ENCODE measurements at places on chromosomes 13 and 19.

DNA sequence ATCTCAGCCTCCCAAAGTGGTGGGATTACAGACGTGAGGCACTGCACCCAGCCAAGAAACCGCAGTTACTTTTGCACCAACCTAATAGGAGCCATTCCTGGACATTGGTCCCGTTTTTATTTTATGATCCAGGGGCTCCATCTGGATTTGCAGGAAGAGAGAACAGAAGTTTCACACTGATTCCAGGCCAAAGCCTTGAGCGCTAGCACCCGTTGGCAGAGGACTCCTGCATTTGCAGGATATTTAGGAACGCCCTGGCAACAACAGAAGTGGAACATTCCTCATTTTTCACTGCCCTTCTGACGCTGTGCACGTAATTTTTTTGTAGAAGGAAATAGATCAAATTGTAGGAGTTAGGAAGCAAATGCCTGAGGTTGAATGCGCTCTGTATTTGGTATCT lies 11.7 kb upstream of the SULT2A1 start:
- no peak for DNase-seq

- no peak for DNase-seq
Measured at GRCh38 chr13:44854313-44855060, 134.8 kb downstream of the NUFIP1 start.

GRCh38 chr19:30862876-30863275 lies 486.4 kb downstream of the TSHZ3 start:
- no peak for DNase-seq

- no peak for DNase-seq
Measured at GRCh38 chr13:26095338-26095737, 43.5 kb upstream of the SHISA2 start.

DNA sequence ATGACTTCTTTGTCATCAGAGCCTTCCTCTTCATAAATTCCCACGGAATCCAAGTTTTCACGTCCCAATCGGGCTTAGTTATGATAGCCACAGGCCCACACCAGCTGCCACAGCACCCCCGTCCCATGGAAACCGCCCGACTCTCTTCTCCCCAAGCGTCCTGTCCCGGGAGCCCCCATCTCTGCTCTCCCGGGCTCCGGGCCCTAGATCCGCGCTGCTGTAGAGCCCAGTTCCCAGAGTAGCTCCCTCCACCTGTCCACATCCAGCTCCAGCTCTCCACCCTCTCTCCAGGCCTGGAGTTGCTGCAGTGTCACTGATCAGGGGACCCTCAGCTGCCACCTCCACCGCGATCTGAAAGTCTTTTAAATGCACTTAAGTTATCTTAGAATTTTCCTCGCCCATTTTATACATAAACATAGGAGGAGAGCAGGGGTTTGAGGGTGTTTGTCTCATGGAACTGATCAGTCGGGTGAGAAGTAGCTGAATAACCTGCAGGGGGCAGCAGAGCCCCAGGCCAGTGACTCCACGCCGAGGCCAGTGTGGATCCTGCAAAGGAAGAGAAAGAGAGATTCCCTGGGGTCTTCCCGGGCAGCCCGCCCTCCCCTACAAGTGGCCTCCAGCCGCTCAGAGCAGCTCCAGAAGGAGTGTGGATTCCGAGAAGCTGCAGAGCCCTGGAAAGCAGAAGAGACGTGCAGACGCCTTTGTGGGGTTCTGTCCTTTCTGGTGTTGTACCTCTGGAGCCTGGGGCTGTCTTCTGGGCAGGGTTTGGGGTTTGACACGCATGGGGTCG lies 1.1 kb upstream of the ZNF763 start:
- peak; percentile 53 for DNase-seq

GRCh38 chr19:9586764-9587163 lies 2.5 kb upstream of the ZNF121 start:
- peak; percentile 70 for DNase-seq

DNA sequence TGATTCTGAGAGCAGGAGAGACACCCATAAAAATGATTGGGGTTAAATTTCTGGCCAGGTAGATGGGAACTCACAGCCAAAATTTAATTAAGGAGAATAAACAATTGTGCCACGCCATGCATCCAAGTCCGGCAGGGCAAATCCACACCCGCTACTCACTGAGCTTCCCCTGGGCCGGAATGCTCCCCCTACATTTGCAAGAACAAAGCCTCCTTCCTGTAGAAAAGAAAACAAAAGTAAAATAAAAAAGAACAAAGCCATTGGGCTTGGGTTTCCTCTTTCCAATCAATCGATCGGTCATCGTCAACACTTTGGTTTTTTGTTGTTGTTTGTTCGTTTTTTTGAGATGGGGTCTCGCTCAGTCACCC lies 30.2 kb upstream of the TFDP1 start:
- no peak for DNase-seq

DNA sequence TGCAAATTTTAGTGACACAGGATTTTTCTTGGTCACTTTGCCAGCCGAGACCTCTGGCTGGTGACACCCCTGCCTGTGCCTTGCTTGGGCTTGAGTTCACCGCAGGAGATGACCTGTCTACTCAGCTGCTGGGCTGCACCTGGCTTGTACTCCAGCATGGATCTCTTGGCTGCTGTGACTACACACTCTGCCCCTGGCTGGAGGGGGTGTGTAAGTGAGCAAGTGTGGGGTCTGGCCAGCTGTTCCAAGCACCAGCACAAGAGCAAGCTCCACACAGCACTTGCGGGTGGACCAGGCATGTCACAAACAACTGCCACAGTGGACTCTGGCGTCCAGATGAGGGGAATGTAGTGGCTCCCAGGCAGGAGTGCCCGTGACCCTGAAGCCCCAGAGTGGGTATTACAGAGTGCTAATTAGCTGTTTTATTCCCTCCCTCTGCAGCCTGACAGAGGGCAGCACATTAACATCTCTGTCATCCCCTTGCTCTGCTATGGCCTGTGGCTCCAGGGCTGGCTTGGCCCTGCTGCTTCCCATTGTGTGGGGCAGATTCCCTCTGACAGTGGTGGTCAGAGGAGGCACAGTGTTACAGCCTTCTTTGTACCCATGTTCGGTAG lies 1387.2 kb downstream of the OLFM4 start:
- no peak for DNase-seq

DNA sequence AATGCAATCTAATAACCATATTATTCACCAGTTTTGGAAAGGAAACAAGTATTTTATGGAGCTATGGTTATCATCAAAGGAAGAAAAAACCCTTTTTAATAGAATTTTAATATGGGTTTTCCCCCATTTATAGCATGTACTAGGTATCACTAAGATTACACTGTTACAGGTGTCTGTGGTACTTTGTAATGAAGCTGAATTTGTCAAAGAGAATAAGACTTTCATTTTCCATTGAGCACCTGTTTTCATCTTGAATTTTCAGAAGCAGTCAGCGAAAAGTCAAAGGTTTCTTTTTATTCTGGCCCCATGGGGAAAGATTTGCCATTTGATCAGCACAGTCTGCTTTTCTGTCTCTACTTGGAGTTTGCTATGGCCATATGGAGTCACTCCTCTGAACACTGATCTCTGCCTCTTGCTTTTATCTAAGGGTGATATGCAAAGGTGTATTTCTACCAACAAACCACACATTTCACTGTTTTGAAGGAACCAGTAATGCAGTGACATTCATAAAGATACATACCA lies 590.0 kb downstream of the DCT start:
- no peak for DNase-seq

DNA sequence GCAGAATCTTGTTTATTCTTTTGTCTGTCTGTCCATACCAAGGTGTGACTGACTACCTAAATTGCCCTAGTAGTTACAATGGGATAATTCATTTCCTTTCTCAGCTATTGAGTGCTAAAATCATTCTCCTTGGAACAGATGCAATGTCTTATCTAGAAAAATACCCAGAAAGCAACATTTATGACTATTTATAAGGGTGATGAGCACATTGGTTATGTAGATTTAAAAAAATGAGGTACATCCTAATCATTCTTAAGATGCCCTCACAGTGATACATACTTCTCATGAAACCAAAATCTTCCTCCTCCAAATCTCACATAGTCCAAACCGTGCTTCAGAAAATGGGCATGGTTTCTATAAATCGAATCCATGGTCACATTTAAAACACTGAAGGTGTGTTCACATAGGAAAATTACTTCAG lies 11.6 kb upstream of the UBE2L5 start:
- DNase-seq: no peak

DNA sequence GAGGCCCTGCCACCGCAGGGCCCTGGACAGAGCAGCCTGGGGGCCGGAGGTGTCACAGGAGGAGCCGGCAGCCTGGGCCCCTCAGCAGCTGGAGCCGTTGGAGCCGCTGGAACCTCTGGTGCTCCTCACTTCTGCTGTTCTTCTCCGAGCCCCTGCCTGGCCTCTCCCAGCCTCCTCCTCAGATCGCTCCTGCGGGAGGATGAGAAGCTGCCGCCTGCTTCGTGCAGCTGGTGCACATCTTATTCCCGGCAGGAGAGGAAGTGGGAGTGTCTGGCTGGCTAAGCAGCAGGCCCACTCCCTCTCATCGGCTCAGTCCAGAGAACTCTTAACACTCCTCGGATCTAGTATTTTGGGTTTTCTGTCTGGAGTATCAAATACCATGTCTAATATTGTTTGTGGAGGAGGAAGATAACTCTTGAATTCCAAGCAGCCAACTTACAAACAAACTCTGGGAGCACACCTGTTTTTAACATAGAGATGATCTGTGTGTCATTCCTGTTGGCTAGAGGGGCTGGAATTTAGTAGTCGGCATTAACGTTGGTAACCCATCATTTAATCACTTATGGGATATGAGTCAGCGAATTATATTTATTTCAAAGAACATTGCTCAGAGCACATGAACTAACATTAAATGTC lies 37.1 kb upstream of the RNF113B start:
- peak; percentile 56 for DNase-seq

- no peak for DNase-seq
Measured at GRCh38 chr19:35671818-35672217, 5.5 kb downstream of the UPK1A start.

GRCh38 chr13:83568019-83568418 lies 314.3 kb downstream of the SLITRK1 start:
- no peak for DNase-seq

DNA sequence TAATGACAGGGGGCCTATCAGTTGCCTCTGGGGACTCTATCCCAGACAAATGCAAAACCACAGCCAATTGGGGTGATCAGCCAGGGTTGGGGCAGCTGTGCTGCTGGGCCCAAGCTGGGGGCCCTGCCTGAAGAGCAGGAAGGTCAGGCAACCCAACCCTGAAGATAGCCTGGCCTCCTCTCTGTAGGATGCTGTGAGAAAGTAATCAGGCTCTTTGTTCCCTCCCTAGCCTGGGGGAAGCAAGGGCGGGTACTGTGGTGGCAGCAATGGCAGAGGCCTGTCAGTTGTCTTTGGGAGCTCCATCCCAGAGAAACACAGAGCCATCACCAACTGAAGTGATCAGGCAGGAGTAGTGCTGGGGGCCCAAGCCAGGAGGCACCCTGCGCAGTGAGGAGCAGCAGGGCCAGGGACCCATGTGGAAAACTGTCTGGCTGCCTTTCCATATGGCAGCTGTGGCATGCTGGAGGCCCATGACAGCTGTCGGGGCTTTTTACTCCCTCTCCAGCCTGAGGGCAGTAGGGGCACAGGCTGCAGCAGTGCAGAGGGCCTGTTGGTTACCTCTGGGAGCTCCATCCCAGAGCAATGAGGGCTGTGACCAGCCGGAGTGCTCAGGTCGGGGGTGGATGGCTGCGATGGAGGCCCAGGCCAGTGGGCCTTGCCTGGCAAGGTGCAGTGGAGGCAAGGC lies 73.6 kb upstream of the ATP12A start:
- no peak for DNase-seq

DNA sequence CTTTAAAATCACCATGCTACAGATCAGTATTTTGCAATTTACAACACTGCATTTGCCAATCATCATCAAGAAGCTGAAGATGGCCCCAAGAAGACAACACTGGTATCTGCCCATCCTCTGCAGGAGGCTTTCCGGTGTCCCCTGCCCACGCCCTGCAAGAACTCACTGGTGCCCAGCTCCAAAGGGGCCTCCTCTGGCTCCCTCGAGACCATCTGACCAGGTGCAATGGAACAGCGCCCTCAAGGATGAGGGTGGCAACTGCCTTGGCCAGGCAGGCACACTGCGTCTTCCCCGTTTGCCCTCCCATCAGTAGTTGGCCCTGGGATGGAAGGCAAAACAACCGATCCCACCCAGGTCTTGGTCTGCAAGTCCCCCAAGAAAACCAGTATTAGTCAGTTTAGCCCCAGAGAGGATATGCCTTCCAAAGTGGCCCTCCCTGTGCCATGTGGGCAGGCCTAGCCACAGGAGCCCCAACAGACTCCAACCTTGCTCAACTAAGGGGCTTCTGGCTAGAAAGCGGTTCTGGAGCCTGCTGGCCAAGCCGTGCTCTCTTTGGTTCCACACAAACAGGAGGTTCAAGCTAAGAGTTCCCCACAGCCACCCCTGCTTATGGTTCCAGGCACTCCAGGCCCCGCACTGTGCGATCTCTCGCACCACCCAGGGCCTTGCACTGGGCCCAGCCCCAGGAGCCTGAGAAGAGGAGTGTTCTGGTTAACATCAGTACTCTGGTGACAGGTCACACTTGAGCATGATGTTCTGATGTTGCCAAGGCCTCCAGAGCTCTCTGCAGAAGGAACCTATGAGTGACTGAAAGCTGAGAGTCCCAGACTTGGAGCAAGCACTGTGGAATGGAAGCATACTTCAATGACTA lies 4.7 kb downstream of the PCID2 start:
- no peak for DNase-seq

GRCh38 chr13:95156208-95156607 lies 145.0 kb downstream of the ABCC4 start:
- DNase-seq: no peak

GRCh38 chr19:19737559-19738332 lies 4.8 kb upstream of the ZNF14 start:
- DNase-seq: no peak

- no peak for DNase-seq
Measured at GRCh38 chr13:24168979-24169378, 8.5 kb downstream of the SPATA13 start.

DNA sequence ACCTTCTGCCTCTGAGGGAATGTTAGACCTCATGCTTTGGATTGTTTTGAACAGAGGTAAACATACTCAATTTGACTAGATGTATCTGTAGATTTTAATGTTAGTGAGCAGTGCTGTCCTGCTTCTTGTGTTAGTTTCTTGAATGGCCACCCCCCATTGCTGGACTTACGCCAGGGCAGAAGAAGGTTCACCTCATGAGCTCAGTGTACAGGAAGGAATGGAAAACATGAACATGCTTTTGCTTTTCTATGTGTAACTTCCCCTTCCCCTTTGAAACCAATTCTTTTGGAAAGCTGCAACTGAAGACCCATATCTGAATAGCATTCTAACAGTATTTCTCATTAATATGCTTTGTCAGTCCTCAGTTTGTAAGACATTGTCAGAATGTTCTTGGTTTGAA lies 32.3 kb downstream of the WASF3 start:
- no peak for DNase-seq

GRCh38 chr19:38617283-38617763 lies 430 bp downstream of the MAP4K1 start:
- DNase-seq: no peak

All from mesothelial cell of epicardium (in vitro differentiated cells).